ENCODE measurements at places on chromosomes 5 and 9.

GRCh38 chr5:130689831-130690230 lies 475.2 kb downstream of the HINT1 start:
- DNase-seq: no peak

DNA sequence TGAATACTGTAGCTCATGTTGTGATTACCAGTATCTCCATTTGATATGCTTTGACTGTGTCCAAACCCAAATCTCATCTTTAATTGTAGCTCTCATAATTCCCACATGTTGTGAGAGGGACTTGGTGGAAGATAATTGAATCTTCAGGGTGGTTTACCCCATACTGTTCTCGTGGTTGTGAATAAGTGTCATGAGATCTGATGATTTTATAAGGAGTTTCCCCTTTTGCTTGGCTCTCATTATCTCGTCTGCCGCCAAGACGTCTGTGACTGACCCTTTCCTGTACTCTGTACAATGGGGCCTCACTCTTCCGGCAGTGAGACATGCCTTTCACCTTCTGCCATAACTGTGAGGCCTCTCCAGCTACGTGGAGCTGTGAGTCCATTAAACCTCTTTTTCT lies 59.3 kb downstream of the TRIO start:
- DNase-seq: no peak

DNA sequence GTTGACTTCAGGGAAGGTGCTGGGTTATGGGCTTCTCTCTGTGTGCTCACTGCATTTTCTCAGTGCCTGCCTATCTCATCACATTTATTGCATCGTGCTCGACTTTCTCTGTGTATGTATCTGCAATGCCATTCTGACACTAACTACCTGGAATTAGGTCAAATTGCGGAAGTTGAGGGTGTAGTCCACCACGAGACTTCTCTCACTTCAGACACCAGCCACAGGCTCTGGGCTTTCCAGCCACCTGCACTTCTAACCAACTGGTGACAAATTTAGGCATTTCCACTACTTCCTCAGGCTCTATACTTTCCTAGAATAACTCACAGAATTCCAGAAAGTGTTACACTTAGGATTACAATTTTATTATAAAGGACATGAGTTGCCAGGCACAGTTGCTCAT lies 188.6 kb upstream of the ZNF608 start:
- no peak for DNase-seq

- DNase-seq: peak; percentile 20
Observed at GRCh38 chr9:3018071-3018470, 174.2 kb upstream of the PUM3 start.

All from myocyte (in vitro differentiated cells).